ENCODE measurements at places on chromosomes 3 and 15.

DNA sequence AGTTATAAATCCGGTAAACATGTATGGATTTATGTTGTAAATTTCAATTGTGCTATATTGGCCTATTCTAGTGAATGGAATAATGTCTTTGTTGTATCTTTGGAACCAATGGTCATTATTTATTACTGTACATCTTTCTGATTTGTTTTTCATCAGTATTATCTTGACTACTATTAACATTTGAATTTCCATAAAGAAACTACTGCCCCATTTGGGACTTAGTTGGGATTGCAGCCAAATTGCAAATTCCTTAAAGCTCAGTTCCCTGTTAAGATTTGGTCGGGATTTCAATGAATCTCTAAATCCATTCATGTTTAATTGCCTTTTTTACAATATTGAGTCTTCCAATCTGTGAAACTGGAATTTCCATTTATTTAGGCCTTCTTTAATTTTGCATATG lies 822.4 kb upstream of the CADM2 start:
- DNase-seq: no peak

GRCh38 chr3:119677641-119677934 lies 382 bp upstream of the COX17 start:
- no peak for DNase-seq

GRCh38 chr3:81086348-81086747 lies 675.1 kb downstream of the GBE1 start:
- no peak for DNase-seq

DNA sequence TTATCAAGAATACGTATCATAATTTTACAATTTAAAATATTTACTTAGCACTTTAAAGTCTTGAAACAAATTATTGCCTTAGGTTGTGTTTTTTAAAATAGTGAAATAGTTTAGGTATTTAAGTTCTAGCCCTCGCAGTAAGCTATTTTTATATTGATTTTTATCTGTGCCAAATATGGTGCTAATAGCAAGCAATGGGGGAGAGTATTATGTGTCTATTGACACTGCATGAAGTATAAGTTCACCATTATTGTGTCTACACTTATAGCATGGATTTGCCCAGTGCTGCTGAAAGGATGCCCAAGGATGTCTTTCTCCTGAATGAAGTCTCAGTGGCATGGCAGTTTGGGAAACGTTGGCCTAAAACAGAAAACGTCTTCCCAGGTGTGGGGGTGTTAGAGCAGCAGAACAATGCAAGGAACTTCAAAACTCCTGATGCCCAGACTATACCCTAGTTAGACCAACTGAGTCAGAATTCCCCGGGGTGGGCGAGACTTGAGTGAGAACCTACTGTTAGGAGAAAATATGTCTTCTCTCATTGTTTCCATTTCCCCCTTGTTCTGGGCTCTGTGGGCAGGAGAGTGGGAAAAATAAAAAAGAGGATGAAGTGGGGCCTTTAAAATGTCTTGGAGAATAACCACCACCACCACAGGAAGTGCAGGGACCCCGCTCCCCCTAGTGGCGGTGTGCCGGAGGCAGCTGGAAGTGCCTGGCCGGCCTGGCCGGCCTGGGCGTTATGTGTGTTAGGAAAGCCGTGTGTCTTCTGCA lies 104.2 kb upstream of the SLC7A14 start:
- DNase-seq: peak; percentile 61

GRCh38 chr3:31971607-31972006 lies 9.5 kb downstream of the OSBPL10 start:
- no peak for DNase-seq

DNA sequence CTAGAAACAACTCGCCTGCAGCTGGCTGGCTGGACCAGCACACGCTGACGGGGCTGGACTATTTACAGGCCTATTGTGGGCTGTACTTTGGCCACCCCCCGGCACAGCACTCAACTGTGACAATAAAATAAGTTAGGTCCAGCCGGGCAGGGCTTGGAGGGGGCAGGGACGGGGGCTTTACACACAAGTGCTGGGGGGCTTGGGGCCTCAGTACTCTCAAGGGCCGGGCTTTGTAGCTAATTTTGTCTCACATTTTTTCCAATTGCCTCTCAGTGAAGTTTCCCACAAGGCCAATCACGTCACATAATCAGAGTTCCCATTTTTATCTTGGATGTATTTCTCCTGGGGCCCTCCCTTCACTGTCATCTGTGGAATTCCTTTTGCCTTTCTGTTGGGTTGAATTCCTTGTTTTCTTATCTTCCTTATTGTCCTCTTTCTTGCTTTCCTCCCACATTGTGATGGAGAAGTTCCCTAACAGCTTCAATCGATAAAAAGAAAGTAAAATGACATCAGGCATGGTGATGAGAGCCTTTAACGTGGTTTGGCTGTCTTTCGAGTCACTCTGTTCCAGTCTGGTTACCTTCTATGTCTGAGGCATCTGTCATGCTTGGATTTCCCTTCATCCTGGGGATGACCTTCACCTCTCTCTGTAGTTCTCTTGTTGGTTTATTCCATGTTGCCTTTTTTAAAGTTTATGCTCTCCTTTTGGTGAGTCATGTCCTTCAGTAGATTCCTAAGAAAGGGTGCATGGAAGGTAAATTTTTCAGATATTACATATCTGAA lies 44.1 kb upstream of the CMTM7 start:
- no peak for DNase-seq

GRCh38 chr3:50675179-50676030 lies 678 bp downstream of the DOCK3 start:
- peak; percentile 18 for DNase-seq

GRCh38 chr15:75360391-75360790 lies 8.0 kb downstream of the MAN2C1 start:
- DNase-seq: no peak

DNA sequence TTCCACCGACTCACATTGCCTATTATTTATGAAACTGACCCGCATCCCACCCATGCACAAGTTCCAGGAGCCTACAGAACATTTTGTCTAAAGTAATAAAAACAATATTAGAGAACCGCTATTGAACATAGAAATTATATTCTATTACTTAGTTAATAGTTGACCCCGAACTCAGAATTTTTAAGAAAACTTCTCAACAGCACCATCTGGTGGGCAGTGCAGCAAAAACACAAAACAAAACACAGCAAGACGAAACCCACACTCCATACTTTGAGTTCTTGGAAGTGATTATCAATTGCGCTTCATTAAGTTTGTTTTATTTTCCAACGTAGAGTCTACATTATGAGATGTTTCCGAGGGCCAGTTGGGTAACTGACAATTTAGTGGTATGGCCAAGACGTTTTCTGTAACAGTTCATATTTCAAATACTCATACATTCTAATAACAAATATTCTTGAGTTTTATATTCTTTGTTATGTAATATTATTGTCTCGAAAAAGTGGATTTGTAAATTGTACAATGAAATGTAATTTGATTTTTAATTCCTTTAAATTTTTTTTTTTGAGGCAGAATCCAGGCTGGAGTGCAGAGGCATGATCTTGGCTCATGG lies 24.0 kb upstream of the C3orf70 start:
- DNase-seq: peak; percentile 42
